ENCODE measurements at places on chromosomes 4 and X.

GRCh38 chr4:119138046-119138445, 2.4 kb downstream of the MYOZ2 start:
- no peak for DNase-seq

DNA sequence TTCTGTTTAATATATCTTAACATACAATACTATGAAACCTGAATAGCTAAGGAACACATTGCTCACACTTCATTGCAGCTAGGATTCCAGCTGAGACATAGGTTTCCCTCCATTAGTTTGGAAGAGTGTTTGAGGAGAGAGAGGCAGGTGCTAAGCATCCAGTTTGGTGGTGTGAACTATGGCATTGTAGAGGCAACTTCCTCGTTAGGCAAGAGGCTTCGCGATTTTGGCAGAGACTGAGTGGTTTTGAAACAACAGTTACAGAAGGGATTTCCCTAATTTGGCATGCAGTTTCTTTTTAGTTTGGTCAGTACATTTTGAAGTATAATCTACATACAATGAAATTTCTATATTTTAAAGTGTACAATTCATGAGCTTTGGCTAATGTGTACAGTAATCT, 117.1 kb upstream of the BMP3 start:
- DNase-seq: no peak

- no peak for DNase-seq
These were observed 172.0 kb upstream of the GLRA2 start for GRCh38 chrX:14357314-14357713.

DNA sequence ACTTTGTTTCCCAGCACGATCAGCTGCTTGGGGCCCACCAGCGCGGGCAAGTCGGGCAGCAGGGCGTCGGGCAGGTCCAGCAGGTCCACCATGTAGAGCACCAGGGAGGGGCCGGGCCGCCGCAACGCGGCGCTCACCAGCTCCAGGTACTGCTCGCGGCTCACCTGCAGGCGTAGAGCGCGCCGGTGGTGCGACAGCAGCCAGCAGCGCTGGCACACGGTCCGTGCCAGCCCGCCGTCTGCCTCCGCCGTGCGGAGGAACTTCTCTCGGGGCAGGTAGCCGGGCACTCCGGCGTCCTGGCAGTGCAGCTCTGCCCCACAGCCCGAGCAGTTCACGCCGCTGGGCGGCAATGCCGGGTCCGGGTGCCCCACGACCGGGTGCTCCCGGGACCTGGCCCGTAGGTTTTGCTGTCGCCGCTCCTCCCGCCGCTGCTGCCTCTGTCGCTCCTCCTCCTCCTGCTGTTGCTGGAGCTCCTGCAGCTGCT, 527 bp downstream of the NOA1 start:
- peak; percentile 14 for DNase-seq

- no peak for DNase-seq
These were observed 174.9 kb upstream of the MXRA5 start for GRCh38 chrX:3521396-3521795.

DNA sequence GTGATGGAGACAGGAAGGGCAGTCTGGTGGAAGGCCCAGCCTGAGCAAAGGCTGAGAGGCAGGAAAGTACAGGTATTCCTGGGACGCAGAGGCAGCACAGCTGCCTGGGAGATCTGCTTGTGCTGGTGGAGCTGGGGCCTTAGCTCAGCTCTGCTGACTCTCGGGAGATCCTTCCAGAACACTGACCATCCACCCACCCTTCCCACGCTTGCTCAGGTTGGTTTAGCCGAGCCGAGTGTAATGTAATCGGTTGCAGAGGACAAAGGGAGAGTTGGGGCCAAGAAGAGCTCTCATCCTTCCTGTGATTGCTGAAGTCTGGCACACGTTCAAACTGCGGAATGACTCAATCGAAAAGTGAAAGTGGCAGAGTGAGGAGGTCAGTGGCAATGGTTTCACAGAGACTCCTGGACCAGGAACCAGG, 43.1 kb upstream of the GPR78 start:
- DNase-seq: peak; percentile 11

DNA sequence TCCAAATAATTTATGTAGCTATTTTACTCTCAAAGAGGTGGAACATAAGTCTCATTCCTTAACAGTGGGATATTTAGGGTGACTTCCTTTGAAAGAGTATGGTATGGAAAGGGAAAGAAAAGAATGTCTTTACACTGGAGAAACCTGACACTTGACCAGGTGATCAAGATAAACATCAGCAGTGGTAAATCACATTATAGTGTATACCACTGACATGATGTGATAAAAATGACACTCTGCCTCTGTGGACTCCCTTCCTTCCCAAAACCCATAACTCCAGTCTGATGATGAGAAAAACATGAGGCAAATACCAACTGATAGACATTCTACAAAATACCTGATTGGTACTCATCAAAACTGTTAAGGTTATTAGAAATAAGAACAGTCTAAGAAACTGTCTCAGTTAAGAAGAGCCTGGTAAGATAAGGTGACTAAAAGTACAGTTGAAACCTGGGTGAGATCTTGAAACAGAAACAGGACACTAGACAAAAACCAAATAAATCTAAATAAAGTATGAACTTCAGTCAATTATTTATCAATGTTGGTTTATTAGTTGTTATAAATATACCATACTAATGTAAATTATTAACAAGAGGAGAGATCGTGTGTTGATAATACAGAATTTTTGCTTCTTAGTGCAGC, 144.2 kb upstream of the PCDH18 start:
- no peak for DNase-seq

GRCh38 chrX:45876206-45876605, 669.0 kb downstream of the ZNF674 start:
- no peak for DNase-seq

- no peak for DNase-seq
These were observed 357 bp upstream of the IGBP1 start for GRCh38 chrX:70132877-70133302.

- DNase-seq: no peak
These were observed 74.9 kb downstream of the METTL14 start for GRCh38 chr4:118760092-118760491.

GRCh38 chr4:142077048-142077447, 440.7 kb downstream of the IL15 start:
- no peak for DNase-seq

DNA sequence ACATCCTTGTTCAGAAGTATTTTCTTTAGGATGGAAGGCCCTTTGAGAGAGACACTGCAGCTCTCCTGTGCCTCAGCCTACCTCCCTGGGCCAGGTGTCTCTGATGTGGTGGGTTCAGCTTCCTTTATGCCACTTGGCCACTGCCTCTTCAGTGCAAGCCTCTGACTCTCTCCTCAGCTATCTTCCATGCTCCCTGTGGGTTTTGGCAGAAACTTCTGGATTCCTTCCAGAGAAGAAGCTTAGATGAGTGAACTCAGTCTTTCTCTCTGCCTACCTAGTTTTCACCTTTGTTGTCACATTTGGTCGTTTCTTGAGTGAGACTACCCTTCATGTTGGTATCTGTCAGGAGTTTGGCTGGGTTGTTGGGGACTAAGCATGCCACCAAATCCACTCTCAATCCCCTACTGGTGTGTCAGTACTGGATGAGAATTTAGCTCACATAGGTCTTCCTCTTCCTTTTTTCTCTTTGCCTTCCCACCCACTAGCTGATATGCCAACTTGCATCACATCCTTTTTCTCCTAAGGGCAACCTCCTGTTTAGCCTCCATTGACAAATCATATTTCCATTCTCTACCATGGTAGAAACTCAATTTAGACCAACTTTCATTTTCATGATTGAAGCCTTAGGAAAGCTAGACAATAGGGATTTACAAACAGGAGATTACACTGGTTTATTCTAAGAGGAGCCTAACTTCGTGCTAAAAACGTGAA, 32.0 kb downstream of the IL15 start:
- no peak for DNase-seq

- DNase-seq: no peak
These were observed 44.9 kb downstream of the GPM6A start for GRCh38 chr4:175767150-175767549.

- DNase-seq: no peak
These were observed 9.0 kb upstream of the INTU start for GRCh38 chr4:127623797-127624083.
